Globus pallidus (tissue), 1 donor: ENCODE measurements at places on chromosomes 11 and 22.

- peak; percentile 100 for DNase-seq
Measured at GRCh38 chr22:41621099-41621910, at the start of gene XRCC6. XRCC6 (plus strand) TSS chr22:41621295; CDS start chr22:41622005, 710 bp downstream.

- no peak for DNase-seq
Measured at GRCh38 chr11:122746050-122746478, 90.5 kb downstream of the UBASH3B start.

DNA sequence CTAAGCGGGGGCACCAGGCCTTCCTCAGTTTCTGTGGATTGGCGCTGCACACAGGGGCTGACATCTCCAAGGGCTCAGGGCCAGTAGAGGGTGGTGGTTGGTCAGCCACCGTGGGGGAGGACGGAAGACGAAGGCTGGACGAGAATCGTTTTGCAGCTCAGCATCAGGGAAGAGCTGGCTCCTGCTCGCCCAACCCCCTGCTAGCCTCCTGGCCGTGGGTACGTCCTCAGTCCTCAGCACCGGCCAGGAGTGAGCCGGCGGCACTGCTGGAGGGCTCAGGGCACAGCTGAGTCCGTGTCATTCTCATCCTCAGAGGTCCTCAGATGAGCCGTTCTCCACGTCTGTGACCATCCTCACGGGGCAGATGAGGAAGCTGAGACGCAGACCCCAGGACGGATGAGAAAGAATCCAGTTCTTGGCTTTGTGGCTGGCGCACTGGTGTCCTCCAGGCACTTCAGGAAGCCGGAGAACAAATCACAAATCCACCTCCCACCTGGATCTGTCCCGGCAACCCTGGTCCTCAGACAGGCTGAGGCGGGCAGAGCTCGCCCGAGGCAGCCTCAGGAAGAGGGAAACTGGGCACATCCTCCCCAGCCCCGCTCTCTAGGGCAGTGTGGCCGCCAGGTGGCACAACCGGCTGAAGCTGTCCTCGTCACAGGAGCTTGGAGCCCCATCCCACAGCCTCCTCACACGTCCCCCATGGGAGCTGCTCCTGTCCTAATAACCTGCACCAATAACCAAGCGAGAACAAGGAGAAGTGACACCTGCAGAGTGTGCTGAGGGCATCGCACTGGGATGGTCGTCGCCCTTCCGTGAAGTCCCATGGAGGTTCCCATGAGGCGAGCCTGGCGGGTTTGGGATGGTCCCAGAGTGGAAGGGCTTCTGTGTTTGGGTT is 393.7 kb downstream of the BRD1 start:
- DNase-seq = no peak

DNA sequence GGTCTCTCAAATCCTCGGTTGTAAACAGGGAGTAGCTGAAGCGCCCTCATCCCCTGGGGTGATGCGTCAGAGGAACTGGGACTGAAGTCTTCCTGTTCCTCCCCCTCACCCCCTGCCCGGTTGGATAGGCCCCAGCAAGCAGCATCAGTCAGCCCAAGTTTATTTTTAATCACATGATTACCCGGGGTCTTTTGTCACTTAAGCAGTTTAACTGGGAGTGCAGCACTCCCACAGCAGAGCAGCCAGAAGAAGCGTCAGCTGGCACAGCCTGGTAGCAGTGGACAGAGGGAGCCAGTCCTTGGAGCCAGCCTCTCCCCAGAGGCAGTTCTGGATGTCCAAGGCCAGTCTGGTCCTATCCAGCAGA is 342.1 kb downstream of the CTTN start:
- DNase-seq = no peak

DNA sequence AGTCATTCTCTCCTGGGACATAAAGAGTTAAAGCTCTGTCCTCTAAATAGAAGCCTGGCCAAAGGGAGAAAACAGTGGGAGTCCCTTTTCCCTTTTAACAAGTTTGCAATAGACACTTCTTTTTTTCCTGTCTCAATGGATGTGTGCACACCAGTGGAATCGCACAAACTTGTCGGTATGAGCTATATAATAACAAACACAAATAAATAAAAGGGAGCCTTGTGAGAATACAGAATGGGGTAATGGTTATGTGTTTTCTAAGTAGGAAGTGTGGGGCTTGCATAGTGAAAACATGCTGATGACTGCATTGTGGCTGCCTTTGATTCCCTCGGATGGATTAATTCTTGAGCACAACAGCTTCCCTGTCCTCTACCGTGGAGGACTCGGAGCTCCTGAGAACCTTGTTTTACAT is 131.9 kb downstream of the WNT7B start:
- DNase-seq = no peak

DNA sequence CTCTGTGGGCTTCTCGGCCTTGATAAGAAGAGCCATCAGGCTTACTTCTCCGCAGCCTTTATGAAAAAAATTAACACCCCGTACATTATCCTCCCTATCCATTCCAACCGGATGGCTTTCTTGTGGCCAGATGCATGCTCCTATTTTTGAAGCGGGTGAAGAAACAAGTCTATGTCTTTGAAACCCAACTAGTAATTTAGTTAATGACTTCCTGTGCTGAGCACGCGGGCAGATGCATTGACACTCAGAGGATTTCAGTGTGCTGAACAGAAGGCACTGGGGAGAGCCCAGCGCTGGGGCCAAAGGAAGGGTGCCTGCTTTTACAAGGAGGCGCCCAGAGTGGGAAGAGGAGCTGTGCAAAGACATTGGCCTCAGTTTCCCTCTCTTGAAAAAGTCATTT is 53.3 kb downstream of the ARHGAP8 start:
- DNase-seq = no peak

DNA sequence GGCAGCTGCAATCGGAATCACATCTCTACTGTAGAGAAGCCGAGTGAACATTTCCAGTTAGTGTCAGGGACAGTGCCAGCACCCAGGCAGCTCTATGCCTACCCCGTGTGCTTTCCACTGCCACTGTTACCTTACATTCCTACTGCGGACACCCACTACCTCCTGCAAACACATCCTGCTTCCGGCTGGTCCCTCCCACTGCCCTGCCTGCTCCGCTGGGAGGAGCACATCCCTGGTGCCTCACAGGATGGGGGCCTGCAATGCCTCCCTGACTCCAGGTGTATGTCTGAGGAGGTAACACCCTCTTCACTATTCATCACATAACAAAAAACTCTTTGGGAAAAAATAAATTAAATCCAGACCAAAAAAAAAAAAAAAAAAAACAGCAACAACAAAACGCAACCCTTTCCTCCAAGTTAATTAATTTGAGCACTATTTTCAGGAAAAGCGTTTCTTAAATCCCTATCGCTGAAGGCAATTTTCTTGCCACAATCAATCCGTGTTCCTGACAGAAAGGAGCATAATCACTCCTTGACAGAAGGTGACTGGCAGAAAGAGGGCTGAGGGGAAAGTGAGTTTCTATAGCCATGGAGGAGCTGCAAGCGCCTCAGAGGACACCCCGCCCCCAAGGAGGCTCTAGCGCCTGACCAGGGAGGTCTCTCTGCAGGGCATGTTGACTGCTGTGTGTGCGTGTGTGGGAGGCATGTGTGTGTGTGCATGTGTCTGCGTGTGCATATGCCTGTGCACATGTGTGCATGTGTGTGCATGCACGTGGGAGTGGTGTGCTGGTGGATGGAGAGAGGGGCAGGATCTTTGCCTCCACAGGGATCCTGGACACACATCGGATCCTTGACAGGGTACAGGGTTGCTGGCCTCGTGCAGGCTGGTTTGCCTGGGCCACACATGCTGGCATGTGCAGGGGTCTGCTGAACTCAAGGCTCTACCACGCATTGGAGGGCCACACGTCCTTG is 134.8 kb upstream of the NTM start:
- DNase-seq = no peak
